ENCODE measurements at places on chromosomes 7 and 10. TPM values are rescaled to one million over a fixed set of nuclear protein-coding genes. Genes with fewer than 3 reads are reported as not detected.

- DNase-seq, result no peak
These were observed 53.8 kb upstream of the TCF7L2 start for GRCh38 chr10:112896273-112896672.

DNA sequence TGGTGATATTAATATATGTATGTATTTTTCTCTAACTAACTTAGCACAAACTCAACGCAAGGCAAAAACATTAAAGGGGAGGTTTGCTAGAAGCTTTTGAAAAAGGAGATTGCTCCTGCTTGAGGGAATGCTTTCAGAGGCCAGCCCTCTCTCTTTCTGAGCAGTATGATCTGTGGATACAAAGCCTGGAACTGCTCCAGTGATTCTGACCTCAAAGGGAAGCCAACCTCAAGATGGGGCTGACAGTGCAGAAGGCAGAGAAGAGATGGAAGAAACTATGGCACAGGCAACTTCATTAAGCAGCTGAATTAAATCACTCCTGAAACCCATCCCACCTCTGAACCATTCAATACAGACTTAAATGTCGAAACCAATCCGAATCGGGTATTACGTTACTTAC lies 102.4 kb downstream of the USP6NL start:
- DNase-seq, result no peak

DNA sequence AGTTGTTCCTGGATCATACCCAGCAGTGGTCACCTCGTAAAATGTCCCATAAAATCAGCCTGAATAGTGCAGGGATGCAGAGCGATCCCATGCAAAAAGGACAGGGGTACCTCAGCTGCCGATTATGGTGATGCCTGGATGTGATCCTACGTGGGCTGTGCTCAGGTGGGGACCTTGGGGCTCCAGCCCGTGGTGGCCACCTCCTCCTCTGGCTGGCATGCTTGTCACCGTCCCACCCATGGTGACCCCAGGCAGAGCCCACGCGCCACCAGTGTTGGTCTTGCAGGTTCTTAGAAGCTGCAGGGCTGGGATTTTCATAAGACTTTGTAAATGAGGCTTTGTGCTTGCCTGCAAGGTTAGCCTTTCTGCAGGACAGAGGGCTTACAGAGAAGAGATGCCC lies 97.2 kb downstream of the GLRX3 start:
- no peak for DNase-seq

- no peak for DNase-seq
These were observed 1.3 kb downstream of the KAZALD1 start for GRCh38 chr10:101063050-101063525.

The TFR2 gene
- total RNA-seq, result 0.38 TPM

DNA sequence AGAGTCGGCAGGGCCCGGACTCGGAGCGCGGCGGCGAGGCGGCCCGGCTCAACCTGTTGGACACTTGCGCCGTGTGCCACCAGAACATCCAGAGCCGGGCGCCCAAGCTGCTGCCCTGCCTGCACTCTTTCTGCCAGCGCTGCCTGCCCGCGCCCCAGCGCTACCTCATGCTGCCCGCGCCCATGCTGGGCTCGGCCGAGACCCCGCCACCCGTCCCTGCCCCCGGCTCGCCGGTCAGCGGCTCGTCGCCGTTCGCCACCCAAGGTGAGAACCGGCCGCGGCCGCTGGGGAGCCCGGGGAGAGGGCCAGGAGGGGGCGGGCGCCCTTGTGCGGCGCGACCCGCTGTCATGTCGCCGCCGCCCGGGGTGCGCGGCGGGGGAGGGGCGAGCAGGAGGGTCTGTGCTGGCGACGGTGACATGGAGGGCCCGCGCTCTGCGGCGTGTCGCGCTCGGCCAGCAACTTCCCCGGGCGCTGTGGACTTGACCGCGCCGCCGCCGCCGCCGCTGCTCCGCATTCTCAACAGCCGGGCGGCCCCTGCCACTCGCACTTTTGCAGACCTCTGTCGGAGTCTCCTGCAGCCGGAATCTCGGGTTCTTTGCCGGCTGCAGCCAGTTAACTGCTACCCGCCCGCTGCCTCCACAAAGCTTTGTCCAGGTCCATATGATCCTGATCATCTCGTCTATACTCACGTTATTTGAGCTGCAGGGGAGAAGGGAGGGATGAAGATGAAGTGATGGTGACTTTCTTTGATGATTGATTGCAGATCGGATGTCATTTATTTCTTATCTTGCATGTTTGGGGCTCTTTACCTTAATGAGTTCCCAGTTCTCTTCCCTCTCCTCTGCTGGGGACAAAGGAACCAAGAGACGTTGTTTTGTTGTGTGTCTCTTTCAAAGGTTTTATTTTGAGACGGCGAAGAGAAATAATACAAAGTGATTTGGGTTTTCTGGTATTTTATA lies 869 bp downstream of the TRIM24 start:
- peak; percentile 38 for DNase-seq

DNA sequence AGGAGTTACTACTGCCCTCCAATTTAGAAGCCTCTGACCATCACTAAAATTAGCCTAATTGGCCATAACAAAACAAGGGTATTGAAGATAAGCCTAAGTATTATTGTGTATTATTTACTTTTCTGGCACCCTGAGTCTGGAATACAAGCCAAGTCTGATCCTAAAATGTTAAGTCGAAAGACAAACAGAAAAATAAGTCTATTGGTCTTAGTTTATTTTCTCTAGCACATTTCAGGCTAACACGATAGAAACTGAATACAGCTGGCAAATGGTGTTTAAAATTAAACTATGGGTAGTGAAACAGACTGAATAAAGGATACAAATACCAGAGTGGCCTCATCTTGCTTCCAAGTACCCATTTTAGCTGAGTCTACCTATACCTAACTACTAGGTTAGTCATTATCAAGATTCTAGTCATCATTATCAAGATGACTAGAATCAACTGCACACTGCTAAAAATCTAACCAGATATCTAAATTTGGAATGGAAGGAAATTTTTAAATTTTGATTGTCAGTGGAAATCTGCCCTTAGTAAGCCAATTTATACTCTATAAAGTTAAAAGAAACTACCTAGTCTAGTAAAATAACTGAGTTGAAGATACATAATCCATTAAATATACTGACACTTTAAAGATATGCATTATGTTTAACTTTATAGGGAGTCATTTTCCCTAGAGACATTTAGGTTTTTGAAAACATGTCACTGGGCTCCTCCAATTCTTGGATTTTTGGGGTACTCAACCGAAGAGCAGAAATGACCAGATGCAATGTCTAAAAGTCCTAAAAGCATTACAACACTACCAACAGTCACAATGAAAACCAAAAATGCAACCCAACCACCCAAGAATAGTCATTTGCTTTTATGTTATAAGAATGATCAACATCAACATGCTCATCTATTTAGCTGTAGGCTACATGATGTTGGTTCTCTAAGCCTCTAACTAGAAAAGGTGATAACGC lies 80.9 kb downstream of the NT5C2 start:
- DNase-seq, result no peak

The CALCR gene
- total RNA-seq, result not detected

- no peak for DNase-seq
These were observed 14.4 kb upstream of the GDF10 start for GRCh38 chr10:47285381-47286115.

GRCh38 chr10:31912898-31913850 lies 15.5 kb downstream of the ARHGAP12 start:
- DNase-seq, result no peak

The TMEM213 gene
- not detected for total RNA-seq

The OR2F2 gene
- not detected for total RNA-seq

The ATG9B gene
- 11.8 TPM for total RNA-seq

- no peak for DNase-seq
These were observed 183.8 kb upstream of the TBX20 start for GRCh38 chr7:35437619-35438275.

- DNase-seq, result no peak
These were observed 131.2 kb downstream of the HDAC9 start for GRCh38 chr7:18626717-18627116.

DNA sequence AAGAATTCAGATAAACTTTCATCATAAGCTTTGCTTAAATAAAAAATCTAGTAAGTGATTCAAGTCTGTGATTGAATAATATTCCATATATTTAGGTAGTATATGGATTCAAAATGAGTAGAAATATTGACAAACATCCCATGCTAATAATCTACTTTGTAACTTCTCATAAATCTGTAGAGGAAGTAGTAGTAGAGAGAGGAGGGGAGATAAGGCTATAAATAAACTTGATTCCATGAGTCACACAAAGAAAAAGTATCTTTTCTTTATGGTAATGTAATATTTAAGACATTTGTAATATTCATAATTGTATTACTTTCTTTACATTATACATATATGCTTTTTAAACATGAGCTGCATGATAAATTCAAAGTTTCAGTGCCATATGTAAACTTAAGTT lies 25.6 kb upstream of the CD36 start:
- no peak for DNase-seq

- no peak for DNase-seq
These were observed 22.1 kb downstream of the POLR3A start for GRCh38 chr10:78007172-78007571.

GRCh38 chr7:100825751-100826513 lies 1.4 kb downstream of the EPHB4 start:
- no peak for DNase-seq

The C10orf62 gene
- total RNA-seq, result not detected

The NKX1-2 gene
- total RNA-seq, result not detected

DNA sequence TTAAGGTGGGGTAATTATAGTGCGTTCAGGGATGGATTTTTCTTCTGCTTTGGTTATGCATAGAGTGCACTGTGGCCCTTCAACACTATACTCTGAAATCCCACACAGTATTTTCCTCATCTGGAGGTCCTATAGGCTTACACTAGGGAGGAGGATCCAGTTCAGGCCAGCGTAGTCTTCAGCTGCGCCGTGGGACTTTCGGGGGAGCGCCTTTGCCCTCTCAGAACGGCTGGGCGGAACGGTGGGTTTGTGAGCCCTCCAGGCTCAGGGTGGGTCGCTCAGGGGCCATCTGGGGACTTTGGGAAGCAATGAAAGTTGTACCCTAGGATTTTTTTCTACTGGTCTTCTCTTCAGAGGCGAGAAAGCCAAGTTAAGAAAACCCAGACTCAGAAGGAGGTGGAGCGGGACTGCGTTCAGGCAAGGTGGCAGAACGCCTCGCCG lies 652 bp upstream of the VPS26A start:
- DNase-seq, result no peak

The PSTK gene
- total RNA-seq, result 7.7 TPM

DNA sequence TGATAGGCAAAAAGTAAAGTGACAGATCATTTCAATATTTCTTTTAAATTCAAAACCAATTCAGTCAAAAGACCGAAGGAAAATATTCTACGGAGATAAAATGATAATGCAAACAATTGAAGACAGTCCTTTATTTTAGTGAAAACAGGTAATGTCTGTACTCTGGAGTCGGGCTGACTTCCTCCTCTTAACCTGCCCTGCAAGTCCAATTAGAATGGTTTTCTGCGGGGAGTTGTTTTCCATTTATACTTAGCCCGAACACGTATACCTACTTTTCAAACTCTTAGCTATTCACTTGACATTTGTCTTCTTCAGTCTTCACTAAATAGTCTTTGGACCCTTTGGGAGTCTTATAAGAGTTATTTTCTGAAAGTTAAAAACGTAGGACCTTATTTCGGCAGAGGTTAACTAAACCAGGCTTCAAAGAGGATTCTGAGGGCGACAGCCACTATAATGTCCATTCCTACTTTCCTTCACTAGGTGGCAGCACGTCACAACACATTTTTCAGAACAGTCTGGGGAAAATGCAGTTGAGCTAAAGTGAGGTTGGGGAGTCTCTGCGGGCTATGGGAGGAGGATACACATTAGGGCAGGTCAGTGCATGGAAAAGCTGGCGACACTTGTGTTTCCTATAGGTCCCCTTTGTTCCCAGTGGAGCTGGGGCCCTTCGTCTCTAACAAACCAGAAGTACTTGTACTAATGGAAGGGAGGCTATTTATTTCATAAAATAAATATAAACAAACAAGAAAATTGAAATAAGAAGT lies 472.0 kb downstream of the KCNMA1 start:
- no peak for DNase-seq

- no peak for DNase-seq
These were observed 46.9 kb upstream of the KMT2E start for GRCh38 chr7:104967088-104967487.

DNA sequence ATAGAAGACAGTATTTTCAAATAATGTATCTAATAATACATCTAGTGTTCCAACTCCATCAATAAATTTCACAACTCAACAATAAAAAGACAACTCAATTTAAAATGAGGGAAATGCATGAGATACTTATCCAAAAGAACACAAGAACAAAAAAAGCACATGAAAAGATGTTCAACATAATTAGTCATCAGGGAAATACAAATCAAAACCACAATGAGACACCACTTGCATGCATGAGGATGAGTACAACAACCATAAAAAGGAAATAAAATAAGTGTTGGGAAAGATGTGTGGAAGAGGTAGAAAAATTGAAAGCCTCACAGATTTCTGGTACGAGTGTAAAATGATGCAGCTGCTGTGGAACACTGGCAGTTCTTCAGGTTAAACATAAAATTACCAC lies 111.6 kb upstream of the PTPRZ1 start:
- DNase-seq, result no peak

The ELAPOR2 gene
- total RNA-seq, result 54.2 TPM

- DNase-seq, result no peak
These were observed 82.0 kb downstream of the FGFR2 start for GRCh38 chr10:121516093-121516865.

GRCh38 chr7:132806834-132807233 lies 230.6 kb upstream of the PLXNA4 start:
- no peak for DNase-seq

GRCh38 chr7:128042012-128042411 lies 10.8 kb upstream of the LRRC4 start:
- DNase-seq, result no peak

DNA sequence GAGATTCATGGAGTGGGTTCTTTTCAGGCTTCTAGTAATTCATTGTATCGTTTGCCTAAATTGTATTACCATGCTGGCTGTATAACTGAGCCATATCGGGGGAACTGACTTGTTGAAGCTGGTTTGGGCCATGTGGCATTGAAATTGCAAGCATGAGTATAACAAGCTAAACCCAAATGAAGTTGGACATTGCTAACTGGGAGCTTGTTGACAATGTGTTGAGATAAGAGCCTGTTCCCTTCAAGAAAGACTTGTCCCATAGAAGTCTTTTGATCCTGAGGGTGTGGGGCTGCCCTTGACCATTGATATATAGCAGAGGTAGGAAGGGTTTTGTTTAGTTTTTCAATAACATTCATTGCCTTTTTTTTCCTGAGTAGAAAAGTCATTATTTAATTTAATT lies 156.0 kb downstream of the VTI1A start:
- DNase-seq, result no peak

DNA sequence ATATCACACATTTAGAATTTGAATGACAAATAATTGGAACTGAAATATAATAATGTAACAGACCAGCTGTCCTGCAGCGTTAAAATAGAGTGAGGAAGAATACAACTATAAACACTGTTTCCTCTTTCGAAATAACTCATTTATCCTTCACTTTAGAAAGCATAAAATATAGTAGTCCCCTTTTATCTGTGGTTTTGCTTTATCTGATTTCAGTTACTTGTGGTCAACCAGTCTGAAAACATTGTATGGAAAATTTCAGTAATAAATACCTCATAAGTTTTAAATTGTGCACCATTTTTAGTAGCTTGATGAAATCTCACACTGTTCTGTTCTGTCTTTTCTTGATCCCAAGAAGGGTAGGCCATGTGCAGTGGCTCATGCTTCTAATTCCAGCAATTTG lies 31.7 kb downstream of the POLR1F start:
- DNase-seq, result no peak

All from mesothelial cell of epicardium (in vitro differentiated cells).